Testis (tissue), 5 donors: ENCODE measurements at places on chromosomes 5 and 9. TPM values are rescaled to one million over a fixed set of nuclear protein-coding genes. Genes with fewer than 3 reads are reported as not detected.

The FYB1 gene
- total RNA-seq = 8.6 TPM

The NUDT2 gene
- 16.7 TPM for total RNA-seq

The TGFBI gene
- 9.0 TPM for total RNA-seq

The CCDC171 gene
- total RNA-seq = 30.2 TPM

The HK3 gene
- total RNA-seq = 6.4 TPM

The PDE6A gene
- 4.6 TPM for total RNA-seq

The PCDHA9 gene
- 2.0 TPM for total RNA-seq

The AIF1L gene
- 8.3 TPM for total RNA-seq

The ADAMTS2 gene
- total RNA-seq = 13.6 TPM

The AHRR gene
- 43.4 TPM for total RNA-seq

The NANS gene
- 66.5 TPM for total RNA-seq

The CER1 gene
- total RNA-seq = 0.25 TPM

The SHLD3 gene
- total RNA-seq = 4.6 TPM

The IGFBPL1 gene
- 18.0 TPM for total RNA-seq

DNA sequence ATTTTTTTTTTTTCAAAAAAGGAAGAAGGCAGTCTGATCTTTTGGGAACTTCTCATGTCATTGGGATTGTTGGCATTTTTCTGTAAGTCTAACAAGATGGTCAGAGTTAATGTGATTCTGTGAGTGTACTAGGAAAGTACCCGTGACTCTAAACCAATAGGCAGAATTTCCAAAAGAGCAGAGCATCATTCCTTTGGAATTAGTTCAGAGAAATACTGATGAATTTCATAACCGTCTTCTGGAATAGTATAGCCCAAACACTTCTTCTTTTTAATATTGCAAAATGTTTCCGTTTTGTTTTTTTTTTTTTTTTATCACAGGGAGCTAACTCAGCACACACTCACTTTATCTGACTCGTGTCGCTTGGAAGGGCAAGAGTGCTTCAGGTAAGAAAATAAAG, 407.4 kb downstream of the DTWD2 start:
- DNase-seq = no peak

DNA sequence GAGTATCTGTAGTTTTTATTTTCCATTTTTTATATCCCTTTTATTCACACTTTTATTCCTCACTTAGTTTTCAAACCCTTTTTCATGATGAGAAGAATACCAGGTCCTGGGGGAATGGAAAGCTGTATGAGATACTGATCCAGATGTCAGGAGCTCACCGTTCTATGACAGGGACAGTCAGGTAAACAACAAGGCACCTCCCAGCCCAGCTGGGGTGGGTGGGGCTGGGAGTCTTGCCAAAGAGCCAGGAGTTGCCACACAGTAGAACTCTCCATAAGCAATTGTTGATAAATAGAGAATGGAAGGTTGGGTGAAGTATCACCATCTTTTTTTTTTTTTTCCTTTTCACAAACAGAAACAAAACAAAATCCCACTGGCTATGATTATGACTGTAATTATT, 225.8 kb downstream of the NSG2 start:
- no peak for DNase-seq

- DNase-seq = no peak
Measured at GRCh38 chr9:69107771-69108170, 66.3 kb upstream of the TJP2 start.

DNA sequence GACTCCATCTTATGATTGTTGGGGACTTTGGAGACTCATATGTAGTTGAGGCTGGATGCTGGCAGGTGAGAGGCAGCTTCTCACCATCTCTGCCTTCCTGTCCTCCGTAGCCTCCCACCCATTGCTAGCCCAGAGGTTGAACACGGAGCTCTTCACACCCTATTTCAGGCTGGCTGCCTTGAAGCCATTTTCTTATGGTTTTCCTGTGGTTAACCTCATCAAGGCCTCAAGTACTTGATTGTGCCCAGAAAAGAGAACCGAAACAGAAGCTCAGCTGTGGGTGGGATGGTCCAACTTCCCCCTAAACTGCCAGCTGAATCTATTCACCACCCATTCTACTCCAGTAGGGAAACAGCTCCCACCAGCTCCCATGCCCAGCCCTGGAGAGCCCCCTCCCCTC, 102.9 kb downstream of the LIFR start:
- DNase-seq = no peak

DNA sequence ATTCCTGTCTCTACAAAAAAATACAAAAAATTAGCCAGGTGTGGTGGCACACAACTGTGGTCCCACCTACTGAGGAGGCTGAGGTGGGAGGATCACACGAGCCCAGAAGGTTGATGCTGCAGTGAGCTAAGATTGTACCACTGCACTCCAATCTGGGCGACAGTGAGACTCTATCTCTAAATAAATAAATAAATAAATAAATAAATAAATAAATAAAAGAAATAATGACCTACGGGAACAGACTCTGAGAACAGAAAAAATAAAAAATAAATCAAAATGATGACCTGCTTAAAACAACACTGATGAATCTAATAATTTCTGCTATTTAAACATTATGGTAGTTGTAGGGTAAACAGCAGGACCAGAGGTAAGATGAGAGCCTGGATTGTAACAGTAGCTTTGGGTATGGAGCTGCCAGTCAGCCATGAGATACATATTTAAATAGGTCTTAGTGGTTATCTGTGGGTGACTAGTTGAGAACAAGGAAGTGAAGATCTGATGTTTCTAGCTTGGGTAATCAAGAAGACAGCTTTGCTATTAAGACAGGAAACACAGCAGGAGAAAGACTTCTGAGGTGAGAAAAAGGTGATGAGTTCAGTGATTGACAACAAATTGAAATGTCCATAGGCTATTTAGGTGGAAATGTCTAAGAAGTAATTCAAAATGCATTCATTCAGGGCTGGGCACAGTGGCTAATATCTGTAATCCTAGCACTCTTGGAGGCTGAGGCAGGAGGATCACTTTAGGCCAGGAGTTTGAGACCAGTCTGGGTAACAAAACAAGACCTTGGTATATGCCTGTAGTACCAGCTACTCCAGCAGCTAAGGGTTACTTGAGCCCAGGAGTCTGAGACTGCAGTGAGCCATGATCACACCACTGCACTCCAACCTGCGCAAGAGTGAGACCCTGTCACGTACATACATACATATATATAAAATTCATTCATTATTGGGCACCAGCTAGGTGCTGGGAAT, 11.0 kb downstream of the RNF145 start:
- no peak for DNase-seq

DNA sequence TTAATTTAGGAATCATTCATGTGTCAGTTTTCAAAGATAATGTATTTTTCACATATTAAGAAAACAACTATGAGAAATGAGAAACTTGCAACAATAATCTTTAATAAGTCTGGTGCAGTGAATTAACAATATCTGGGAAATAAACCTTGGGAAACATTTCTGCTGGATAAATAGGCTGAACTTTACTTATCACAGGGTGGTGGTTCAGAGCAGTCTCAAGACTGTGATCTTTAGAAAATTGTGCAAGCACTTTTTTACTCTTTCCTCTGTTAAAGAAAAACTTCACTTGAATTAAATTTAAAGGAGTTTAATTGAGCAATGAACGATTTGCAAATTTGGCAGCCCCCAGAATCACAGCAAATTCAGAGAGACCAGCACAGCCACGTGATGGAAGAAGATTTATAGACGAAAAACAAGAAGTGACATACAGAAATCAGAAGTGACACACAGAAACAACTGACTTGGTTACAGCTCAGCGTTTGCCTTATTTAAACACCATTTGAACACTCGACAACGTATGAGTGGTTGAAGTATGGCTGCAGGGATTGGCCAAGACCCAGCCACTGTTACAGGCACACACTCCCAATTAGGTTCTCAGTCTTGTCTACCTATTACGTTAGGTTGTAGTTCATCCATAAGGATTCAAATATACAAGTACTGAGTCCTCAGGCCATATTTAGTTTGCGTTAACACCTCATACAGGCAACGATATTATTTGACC, 631.9 kb downstream of the SLCO4C1 start:
- DNase-seq = no peak

DNA sequence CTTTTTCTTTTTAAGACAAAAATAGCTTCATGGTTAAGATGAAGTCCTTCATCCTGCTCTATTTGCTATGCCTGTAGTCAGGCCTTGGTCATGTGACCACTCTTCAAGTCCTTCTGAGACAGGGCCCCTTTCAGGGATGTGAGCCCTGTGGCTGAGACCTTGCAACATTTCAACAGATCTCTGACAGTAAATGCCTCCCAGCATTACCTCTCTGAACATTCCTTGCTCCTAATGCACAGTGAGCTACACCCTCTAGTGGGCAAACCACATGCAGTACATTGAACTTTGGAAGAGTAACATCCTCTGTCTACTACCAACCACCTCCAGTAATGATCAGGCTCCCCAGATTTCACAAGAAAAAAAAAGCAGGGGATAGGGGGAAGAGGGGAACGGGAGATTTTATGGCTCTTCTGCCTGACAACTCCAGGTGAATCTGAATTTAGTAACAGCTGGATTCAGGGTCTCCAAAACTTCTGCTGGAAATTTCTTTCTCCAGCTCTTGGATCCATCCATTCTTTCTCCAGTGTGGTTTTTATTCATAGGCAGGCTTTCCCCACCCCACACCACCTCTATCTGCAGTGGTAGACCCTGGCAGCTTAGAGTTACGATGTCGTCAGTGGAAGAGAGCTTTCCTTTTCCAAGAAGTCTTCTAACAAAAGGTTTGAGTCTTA, 8.9 kb upstream of the FBXO38 start:
- peak; percentile 60 for DNase-seq

DNA sequence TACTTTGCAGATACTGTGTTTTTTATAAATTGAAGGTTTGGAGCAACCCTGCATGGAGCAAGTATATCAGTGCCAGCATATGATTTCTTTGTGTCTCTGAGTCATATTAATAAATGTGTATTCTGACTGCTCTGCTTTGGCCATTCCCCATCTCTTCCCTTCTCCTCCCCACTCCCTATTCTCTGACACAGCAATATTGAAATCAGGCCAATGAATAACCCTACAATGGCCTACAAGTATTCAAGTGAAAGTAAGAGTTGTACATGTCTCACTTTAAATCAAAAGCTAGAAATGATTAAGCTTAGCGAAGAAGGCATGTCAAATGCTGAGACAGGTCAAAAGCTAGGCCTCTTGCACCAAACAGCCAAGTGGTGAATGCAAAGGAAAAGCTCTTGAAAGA, 82.2 kb upstream of the TLX3 start:
- DNase-seq = no peak

GRCh38 chr9:71003346-71003745, 118.1 kb downstream of the TRPM3 start:
- DNase-seq = no peak

DNA sequence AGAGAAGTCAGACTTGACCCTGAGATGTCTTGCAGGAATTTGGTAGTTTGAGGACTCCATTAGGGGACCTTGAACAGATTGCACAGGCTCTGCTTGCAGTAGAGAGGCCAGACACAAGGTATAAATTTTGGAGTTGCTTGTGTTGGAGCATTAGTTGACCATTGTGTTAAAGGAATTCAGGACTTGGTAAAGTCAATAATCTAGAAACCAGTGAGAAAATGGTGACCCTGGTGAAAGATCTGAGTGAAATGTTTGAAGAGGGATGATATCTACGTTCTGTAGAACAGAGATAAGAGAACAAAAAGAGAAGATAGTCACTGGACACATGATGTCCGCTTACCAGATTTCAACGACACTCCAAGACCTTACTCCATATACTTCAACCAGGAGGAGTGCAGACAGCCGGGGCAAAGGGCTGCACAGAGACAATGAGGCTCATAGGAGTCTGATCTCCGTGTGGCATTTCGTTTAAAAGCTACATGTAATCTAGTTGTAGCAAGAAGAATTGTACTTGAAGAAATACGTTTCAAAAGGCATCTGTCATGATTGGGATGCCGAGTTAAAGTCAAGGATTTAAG, 13.2 kb downstream of the DNAJC25 start:
- DNase-seq = peak; percentile 64

DNA sequence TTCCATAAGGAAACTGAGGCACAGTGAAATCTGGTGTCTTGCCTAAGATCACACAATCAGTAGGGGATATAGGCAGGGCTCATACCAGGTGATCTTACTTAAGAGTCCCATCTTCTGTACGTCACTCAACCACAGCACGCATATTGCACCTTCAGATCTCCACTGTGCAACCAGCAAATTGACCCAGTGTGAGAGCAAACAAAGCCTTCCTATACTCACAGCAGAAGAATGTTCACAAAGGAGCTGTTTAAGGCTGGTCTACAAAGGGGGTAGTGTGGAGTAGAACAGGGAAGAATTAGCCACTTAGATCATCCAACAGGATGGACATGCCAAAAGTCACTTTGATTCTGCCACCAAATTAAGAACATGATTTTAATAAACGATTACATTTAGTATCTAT, 305.9 kb downstream of the SLIT3 start:
- DNase-seq = no peak

- no peak for DNase-seq
Measured at GRCh38 chr9:23962101-23962500, 136.1 kb upstream of the ELAVL2 start.

GRCh38 chr5:159100025-159100781, 487 bp upstream of the EBF1 start:
- peak; percentile 91 for DNase-seq

- DNase-seq = peak; percentile 66
Measured at GRCh38 chr9:126375386-126375785, 48.8 kb downstream of the MVB12B start.

DNA sequence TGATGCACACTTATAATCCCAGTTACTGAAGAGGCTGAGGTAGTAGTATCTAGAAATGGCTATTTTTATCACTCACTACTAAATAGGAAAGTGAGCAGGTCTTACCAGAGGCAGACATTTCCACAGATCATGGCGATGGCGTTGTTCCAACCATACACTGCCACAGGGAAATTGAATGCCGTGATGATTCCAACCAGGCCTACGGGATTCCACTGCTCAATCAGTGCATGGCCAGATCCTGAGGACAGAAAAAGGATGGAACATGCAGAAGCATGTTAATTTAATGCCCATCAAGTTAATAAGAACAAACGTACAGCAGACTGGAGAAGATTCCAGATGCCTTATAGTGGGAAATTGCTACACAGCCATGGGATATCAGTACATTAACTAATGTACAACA, 18.0 kb downstream of the ALDH7A1 start:
- no peak for DNase-seq
